ENCODE measurements at places on chromosomes 2 and 18. TPM values are rescaled to one million over a fixed set of nuclear protein-coding genes. Genes with fewer than 3 reads are reported as not detected.

DNA sequence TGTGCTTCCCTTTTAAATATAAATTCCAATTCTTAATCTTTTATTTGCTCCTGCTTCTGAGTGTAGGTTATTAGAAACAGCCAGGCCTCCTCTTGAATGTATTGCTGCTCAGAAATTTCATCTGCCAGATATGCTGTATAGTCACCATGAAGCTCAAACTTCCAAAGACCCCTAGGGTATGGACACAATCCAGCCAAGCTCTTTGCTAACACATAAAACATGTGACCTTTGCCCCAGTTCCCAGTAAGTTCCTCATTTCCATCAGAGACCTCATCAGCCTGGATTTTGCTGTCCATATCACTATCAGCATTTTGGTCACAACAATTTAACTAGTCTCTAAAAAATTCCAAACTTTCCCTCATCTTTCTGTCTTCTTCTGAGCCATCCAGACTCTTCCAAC, 75.2 kb downstream of the MAP2 start:
- no peak for DNase-seq

DNA sequence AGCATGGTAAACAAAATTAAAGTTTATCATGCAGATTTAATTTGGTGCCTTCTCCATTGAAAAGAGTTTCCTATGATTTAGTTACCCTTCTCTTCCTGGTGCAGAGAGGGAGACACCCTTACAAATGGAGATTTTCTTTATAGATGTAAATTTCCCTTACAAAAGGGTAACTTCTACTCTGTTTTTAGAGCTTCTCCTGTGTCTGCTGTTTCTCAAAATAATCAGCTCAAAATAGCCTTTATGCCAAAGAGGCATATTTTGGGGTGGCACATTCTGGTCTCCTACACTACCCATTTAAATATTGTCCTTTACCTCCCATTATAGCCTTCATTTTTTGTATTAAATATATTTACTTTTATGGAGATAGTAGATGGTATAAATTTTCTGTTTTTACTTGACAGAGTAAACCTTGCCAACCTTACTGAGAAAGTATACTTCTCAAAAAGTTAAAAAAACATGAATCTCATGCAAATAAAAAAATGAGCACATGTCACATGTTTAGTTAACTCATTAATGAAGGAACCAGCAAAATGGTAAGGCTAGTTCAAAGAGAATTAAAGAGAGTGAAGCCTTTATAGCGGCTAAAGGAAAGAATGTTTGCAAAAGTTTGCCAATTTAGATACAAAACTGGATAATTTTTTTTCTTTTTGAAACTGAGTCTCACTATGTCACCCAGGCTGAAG, 83.3 kb upstream of the MSH6 start:
- DNase-seq, result no peak

Gene TDRD15
- total RNA-seq, result 0.05 TPM

Gene SLC4A3
- total RNA-seq, result 2.1 TPM

Gene NEUROD1
- total RNA-seq, result not detected

All from endothelial cell (in vitro differentiated cells).